ENCODE measurements at places on chromosomes 6 and 20.

DNA sequence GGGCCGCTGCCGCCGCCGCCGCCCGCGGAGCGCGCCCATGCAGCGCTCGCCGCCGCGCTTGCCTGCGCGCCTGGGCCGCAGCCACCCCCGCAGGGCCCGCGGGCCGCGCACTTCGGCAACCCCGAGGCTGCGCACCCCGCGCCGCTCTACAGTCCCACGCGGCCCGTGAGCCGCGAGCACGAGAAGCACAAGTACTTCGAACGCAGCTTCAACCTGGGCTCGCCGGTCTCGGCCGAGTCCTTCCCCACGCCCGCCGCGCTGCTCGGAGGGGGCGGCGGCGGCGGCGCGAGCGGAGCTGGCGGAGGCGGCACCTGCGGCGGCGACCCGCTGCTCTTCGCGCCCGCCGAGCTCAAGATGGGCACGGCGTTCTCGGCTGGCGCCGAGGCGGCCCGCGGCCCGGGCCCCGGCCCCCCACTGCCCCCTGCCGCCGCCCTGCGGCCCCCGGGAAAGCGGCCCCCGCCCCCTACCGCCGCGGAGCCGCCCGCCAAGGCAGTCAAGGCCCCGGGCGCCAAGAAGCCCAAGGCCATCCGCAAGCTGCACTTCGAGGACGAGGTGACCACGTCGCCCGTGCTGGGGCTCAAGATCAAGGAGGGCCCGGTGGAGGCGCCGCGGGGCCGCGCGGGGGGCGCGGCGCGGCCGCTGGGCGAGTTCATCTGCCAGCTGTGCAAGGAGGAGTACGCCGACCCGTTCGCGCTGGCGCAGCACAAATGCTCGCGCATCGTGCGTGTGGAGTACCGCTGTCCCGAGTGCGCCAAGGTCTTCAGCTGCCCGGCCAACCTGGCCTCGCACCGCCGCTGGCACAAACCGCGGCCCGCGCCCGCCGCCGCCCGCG is 730 bp downstream of the INSM1 start:
- DNase-seq: no peak

DNA sequence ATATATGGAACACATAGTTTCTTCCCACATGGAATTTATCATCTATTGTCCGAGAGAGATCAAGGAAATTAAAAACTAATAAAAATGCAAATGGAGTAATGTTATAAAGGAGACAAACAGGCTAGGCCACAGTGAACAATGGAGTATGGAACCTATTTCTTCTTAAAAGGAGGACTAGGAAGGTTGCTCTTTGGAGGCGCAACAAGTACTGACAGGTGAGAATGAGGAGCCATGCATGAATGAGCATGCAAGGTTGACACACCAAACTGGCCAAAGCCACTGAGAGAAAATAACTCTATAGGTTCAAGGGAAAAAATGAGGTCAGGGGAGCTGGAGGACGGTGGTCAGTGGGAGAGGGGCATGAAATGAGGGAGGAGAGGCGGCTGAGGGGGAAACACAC is 40.9 kb downstream of the PSMB1 start:
- DNase-seq: no peak

DNA sequence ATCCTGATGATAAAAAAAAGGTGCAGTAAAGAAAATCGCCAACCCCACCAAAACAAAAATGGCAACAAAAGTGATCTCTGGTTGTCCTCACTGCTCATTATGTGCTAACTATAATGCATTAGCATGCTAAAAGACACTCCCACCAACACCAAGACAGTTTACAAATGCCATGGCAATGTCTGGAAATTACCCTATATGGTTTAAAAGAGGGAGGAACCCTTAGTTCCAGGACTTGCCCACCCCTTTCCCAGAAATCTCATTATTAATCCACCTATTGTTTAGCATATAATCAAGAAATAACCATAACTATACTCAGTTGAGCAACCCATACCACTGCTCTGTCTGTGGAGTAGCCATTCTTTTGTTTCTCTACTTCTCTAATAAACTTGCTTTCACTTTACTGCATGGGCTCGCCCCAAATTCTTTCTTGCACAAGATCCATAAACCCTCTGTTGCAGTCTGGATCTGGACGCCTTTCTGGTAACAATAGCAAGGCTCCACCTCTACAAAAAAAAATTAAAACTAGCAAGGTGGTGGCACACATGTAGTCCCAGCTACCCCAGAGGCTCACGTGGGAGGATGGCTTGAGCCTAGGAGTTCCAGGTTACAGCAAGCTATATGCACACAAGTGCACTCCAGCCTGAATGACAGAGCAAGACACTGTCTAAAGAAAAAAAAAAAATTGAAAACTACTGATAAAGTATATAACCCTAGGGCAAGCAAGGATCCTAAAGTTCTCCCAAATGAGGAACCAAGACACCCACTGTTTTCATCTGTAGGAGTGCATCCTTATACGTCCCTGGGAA is 278.8 kb upstream of the JARID2 start:
- DNase-seq: no peak

DNA sequence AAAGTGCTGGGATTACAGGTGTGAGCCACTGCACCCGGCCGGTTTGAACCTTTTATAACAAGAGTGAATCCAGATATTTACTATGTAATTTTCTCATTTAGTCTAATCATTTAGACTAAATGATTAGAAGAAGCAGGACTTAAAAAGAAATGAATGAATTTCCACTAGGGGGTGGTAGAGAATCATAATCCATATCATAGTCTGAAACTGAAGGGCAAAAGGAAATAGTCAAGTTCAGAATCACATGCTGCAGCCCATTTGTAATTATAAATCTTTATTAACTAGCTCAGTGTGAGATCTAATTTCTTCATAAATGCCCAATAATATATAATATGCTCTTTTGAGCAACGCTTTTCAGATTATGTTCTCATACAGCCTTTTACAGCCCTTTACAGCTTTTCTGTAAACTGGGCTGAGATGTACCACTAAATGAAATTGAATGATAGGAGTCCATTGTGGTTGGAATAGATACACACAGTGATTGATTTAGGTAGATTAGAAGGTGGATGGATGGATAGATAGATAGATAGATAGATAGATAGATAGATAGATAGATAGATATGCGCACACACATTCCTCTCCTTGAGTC is 31.8 kb downstream of the PSMB9 start:
- peak; percentile 86 for DNase-seq

DNA sequence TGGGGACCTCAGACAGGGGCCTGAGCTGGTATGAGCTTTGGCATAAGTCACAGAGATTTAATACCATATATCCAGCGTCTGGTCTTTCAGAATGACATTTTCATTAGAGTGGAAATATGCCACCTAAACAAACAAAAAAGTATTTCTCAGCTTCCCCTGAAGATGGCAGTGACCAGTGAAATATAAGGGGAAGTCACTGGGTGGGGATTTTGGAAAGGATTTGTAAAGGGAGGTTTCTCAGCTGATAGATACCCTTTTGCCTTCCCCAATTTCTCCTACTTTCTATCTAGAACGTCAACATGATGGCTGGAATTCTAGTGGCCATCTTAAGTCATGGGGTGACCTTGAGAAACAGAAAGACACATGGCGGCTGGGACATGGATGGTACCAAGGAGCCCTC is 137.7 kb upstream of the LRFN2 start:
- no peak for DNase-seq

DNA sequence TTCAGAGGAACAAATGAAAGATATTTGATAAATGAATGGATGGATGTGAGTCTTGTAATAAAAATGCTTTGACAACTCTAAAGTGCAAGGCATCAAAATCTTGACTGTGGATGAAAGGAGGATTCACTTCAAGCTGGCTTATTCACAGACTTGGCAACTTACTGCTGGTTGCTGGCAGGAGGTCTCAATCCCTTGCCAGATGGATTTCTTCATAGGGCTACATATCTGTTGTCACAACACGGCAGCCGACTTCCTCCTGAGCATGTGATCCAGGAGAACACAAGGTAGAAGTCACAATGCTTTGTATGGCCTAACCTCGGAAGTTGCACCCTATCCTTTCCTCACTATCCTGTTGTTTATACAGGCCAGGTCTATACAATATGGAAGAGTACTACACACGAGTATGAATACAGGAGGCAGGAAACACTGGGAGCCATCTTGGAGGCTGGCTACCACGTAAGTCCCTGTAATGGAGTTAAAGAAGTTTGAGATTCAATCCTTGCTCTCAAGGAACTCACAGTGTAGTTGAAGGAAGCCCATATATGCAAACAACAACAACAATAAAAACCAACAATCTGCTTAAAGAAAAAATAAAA is 97.9 kb downstream of the ID4 start:
- DNase-seq: peak; percentile 0

DNA sequence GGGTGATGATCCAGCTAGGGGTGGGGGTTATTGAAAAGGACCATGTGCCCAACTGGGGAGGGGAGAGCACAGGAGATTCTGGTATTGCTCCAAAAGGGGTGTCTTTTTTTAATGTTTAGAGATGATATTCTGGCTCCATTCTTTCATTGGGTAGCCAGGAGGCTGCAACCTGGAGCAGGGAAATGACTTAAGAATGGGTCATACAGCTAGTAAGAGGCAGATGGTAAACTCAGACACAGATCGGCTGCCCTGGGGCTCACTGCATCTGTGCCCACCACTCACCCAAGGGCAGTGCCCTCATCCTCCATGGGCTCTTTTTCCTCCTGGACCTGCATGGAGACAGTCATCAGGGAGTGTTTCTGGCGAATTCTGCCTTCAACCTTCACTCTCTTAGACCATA is 302.0 kb upstream of the PRDM1 start:
- no peak for DNase-seq

DNA sequence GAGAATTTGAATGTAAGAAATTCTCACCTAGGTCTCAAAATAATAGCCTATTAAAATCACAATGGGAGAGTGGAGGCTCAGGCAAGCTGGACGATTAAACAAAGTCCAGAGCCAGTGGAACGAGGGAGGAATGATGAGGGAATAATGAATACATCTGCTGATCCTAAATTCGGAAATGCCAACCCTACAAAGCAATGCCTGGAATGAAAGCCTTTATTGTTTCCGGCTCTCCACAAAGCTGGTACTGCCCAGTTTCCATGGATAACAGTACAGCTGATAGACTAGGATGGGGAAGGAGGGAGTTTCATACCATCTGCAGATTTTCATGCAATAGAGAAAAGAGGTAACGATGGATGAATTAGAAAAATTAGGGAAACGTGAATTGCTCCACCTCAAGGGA is 356.1 kb downstream of the CBLN4 start:
- no peak for DNase-seq

DNA sequence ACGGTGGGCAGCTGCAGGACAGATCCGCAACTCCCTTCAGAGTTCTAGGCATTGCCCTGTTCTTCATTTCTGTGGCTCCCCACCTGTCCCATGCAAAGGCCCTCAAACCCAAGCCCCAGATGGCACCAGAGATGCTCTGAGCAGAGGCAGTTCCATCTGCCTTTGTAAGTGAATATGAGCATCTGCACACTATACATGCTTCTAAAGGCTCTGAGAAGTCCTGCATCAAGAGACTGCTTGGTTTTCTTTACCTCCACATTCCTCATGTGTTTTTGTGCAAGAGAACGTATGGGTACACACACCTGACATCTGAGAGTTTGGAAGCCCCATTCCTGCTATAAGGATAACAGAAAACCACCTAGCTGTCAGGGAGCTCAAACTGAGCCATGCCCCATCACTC is 14.4 kb upstream of the CST7 start:
- no peak for DNase-seq

DNA sequence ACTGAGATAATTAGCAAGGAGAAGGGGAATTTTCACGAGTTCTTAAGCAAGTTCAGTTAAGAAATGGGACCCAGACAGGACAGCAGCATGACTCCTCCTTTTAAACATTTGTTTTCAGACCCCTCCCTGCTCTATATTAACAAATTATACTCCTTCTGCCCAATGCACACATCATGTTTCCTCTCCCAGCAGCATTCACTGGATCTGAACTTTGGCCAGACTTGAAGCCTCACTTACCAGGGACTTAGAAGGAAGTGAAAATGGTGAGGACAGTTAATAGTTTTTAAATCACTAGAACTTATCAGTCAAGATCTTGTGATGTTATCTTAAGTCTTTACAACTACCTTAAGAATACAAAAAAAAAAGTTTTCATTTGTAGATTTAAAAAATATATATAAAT is 1174.7 kb upstream of the MAP3K7 start:
- no peak for DNase-seq

GRCh38 chr6:75230484-75231325 is 12.9 kb downstream of the COX7A2 start:
- DNase-seq: peak; percentile 75

DNA sequence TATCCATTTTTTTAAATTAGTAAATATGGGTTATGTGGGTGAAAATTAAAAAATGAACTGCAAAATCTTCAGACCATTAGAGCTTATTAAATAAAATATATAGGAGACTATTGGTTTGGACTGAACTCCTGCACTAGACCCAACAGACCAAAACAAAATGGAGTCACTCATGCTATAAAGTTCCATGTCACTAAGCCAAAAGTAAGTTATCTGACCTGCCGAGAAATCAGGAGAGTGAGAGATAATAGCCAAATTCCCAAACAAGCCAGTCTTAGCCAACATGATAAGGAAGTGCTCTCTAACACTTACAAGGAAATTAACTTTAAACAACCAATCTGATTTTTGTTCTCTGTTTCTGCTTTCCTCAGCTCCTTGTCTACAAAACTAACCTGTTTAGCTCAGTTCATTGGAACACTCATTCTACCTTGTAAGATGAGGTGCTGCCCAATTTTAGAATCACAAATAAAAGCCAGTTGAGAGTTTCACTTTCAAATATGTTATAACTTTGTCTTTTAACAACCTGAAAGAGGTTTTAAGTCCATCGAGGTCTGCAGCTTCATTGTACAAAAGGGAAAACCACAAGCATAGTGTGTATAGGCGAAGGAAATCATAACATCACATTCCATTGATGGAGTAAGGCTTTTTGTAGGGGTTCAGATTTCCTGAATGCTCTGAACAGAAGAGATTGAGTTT is 220.5 kb downstream of the TENT5A start:
- DNase-seq: no peak

DNA sequence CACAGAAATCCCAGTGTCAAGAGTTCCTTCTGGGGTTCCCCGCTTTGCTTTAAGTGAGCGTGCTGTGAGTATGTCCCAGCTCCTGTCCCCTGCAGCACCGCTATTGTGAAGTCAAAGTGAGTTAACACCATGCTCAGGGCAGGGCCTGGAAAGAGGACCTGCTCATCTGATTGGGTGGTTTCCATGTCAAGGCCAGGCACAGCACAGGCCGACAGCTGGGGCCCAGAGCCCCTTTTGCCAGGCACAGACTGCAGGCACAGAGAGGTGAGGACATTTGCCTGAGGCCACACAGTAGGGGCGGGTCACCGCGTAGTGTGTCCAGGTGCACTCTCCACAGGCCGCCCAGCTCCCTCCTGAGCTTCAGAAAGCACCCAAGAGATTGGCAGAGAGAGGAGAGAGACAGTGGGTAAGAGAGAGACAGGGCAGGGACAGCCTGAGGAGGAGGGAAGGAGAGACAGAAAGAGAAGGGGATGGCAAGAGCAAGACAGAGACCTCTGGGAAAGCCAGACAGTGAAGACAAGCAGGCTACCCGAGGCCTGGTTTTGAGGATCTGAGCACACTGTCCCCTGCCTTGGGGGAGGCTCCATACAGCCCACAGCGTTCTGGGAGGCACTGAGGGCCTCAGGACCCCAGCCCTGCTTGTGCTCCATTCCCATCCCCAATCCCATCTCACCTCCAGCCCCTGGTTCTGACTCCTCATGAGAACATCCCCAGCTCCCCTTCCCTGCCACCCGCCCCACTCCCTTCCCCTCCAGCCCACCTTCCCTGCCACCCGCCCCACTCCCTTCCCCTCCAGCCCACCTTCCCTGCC is 6.5 kb upstream of the BPIFB1 start:
- DNase-seq: no peak

Data from cardiac fibroblast (primary cell).